ENCODE measurements at places on chromosomes 2 and 18.

GRCh38 chr2:149617476-149617875 lies 29.9 kb upstream of the MMADHC start:
- DNase-seq, result no peak

- peak; percentile 6 for DNase-seq
Measured at GRCh38 chr2:44120428-44120827, 48.2 kb upstream of the PPM1B start.

GRCh38 chr2:203973000-203973399 lies 36.4 kb downstream of the ICOS start:
- DNase-seq, result no peak

- DNase-seq, result no peak
Measured at GRCh38 chr2:200406379-200406778, 99.9 kb downstream of the SPATS2L start.

DNA sequence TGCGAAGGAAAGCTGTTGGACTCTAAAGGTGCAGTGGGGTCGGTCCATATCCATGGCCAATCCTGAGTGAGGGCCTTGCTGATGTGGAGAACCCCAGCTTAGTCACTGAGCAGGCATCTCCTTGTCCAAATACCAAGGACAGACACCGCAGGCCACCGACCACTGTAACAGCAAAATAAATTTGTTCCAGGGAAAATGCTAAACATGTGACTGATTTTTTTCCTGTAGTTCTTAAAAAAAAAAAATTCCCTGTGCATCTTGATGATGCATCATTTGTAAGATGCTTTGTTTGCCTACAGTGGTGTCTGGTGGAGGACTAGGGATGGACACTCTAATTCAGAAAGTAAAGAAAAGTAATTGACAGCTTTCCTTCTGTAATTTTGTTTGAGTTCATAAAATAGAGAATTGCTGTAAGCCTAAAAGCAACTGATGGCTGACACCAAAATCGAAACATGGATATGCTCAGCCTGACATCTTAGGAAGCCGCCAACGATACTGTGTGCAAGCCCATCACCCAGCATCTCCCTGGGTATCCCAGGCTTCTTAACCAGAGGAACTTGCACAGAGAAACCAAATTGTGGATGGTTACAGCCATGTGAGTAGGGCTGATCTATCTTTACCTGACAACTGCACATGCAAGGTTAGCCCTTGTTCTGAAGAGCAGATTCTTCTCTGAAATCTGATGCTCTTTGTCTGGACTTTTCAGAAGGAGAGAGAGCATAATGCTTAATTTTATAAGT lies 188.6 kb downstream of the ARL4C start:
- DNase-seq, result no peak

GRCh38 chr2:42819160-42819559 lies 26.8 kb upstream of the HAAO start:
- no peak for DNase-seq

- DNase-seq, result no peak
Measured at GRCh38 chr2:165251366-165251765, 12.2 kb downstream of the SCN2A start.

DNA sequence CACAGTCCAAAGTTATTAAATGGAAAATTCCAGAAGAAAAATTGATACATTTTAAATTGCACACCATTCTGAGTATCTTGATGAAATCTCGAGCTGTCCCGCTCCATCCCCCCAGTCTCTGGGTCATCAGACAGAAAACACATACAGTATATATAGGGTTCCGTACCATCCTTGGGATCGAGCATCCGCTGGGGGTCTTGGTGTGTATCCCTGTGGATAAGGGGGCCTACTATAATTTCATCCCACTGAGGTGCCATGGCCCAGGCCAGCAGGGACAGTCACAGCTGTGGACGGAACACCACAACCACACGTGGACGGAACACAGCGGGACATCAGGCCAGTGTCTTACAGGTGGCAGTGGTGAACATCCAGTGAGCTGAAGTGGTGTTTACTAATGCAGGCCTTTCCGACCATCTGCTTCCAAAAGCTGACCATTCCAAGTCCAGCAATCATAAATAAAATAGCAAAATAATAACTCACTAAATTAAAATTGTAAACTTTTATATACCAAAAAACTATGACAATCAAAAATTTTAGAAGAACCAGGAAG lies 14.0 kb downstream of the TWIST2 start:
- no peak for DNase-seq

DNA sequence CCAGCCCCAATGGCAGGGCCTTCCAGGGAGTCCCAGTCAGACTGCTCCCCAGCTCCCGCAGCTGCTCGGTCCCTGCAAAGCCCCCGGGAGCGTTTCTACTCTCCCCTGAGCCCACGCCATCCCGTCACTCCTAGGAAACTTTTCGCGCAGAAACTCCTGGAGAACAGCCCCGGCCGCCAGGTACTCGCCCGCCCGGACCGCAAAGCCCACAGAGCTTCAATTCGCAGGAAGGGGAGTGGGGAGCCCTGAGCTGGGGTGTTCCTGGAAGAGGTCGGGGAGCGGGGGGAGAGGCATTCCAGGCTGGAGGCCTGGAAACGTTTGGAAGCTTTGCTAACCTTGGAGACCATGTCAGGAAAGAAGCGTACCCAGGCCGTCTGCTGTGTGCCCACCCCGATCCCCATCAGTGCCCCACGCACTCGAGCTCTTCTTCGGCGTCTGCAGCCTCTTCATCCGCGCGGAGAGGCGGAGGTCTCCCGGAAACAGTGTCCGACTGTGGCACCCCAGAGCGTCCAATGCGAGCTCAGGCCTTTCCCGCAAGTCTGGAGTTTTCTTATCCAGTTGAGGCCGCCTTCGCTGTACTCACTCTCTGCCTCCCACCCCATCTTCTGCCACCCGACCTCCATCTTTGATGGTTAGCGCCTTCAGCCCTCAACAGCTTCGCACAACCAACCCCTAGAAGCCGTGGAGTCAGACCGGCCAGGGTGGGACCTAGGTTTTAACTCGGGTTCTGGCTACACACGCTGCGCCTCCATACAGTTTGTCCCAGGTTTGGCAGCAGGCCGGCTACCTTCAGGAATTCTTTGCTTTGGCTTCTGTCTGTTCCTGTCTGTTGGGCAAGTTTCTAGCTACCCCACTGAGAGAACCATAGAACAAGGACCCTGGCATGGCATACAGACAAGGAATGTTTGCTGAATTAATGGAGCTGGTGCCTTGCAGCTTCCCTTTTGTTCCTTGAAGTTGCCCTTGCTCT lies 3.7 kb downstream of the PCGF1 start:
- no peak for DNase-seq

DNA sequence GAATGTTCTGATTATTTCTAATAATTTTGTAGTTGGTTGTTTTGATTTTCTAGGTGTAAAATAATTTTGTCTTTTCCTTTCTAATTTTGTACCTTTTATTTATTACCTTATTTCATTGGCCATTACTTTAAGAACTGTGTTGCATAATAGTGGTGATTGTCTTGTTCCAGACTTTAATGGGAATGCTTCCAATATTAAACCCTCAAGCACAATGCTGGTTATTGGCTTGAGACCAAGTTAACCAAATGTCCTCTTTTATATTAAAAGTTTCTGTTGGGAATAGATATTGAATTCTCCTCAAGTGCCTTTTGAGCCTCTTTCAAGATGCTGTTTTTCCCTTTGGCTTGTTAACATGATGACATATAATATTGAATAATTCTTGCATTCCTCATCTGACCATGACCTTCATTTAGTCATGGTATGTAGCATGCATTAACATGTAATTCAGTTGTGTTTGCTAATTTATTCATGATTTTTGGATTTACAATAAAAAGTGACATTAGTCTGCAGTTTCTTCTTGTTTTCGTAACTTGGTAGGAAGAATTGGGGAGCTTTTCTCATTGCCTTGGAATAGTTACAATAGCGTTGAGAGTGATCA lies 141.7 kb downstream of the DIS3L2 start:
- DNase-seq, result no peak

DNA sequence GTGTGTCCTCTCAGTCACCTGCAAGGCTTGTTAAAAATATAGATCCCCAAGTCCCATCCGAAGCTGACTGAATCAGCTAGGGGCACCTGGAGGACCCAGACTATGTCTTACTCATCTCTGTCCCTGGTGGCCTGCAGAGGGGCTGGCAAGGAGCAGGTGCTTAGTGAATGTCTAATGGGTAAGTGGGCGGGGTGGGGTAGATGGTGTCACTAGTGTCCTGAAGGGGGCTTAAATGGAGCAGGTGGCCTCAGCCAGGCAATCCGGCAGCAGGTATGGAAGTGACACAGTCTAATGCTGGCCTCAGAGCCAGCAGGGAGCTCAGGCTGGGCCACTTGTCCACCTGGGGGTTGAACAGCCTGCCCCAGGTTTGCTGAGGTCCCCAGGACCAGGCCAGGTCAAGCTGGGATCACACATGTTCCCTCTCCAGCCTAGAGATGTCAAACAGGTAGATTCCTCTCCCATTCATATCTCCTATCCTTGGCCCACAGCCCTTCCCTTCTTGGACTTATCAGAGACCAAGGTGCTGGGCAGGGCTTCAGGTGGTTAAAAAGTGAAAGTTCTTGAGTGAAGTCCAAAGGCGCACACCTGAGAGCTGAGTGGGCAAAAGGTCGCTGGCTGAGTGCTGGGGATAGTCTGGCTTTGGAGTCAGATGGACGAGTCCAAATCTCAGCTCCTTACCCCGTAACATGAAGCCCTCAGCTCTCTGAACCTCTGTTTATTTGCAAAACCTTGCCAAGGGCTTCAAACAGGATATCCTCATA lies 1.7 kb downstream of the STEAP3 start:
- no peak for DNase-seq

GRCh38 chr2:36569267-36569856 lies 28.6 kb downstream of the FEZ2 start:
- DNase-seq, result no peak

- DNase-seq, result no peak
Measured at GRCh38 chr2:241091201-241091600, 10.9 kb downstream of the MTERF4 start.

- DNase-seq, result no peak
Measured at GRCh38 chr2:232493701-232494474, 6.3 kb upstream of the ECEL1 start.

- no peak for DNase-seq
Measured at GRCh38 chr18:70135604-70136003, 69.9 kb downstream of the RTTN start.

- no peak for DNase-seq
Measured at GRCh38 chr2:216516730-216517350, 18.2 kb downstream of the RPL37A start.

GRCh38 chr2:4962419-4962818 lies 729.8 kb upstream of the SOX11 start:
- DNase-seq, result no peak

- no peak for DNase-seq
Measured at GRCh38 chr2:86022661-86023365, 82.9 kb downstream of the POLR1A start.

DNA sequence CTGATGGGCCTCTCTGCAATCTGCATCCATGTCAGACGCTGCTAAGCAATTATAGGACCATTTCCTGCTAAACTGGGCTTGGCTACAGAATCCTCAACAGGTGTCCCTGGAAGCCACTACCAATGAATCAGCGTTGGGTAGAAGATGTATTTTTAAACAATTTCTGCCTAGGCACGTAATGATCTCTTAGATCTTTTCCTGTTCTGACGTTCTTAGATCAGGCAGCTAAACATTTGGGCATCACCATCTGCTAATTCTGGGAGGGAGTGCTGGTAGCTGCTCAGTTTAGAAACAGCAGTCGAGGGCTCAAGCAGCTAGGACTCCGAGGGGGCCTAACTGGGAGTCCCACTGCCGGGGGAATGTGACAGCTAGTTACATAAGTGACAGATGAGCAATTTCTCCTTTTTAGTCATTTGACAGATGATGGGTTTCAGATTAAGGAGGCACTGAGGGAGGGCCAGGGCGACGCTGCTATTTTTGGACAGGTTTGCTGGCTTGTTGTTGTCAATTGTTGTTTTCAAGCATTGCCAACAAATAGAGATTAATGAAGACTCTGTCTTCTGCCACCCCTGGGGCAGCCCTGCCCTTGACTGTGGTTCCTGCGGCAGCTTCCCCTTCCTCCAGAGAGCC lies 92.7 kb downstream of the MRO start:
- DNase-seq, result no peak

- DNase-seq, result no peak
Measured at GRCh38 chr2:204260162-204260877, 285.0 kb upstream of the PARD3B start.

- no peak for DNase-seq
Measured at GRCh38 chr2:39816845-39817244, 37.8 kb upstream of the THUMPD2 start.

- DNase-seq, result no peak
Measured at GRCh38 chr2:236550290-236550689, 19.3 kb upstream of the ACKR3 start.

DNA sequence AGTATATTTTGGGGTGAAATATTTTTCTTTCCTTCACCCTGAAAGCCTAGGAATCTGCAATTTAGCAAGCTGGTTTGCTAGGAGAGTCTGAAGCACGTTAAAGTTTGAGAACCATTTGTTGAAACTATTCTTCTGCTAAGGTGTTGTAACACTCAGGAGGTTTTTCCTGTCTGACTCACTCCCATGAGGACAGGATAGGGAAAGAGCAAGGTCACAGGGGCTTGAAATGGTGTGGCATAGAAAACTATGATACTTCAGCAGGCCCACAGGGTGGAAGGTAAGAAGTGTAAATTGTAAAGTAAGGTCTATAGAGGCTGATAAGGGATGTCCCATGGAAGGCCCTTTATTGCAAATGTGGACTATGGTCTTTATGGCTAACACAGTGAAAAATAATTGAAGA lies 177.7 kb upstream of the ZC3H15 start:
- no peak for DNase-seq

GRCh38 chr18:49854681-49855080 lies 41.3 kb upstream of the ACAA2 start:
- DNase-seq, result no peak

DNA sequence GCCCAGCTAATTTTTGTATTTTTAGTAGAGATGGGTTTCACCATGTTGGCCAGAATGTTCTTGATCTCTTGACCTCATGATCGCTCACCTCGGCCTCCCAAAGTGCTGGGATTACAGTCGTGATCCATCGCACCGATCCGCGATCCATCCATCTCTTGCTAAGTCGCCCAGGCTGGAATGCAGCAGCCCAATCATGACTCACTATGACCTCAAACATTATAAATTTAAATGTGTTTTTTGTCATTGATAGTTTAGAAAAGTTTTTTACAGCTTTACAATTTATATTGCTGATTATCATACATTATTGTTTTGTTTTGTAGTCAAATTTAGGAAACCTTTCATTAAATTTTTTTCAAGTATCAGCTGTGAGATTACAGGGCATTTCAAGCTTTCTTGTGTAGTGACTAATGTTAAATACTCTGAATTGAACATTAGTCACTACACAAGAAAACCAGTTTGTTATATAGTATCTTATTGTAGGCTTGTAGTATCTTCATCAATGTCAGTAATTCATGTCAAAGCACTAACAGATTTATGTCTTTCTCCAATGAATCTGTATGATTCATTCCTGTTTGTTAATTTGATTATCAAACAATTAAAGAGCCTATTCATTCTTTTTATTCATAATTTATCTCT lies 37.5 kb downstream of the NR4A2 start:
- no peak for DNase-seq

All from activated T-helper 1 cell treated with anti-CD3 and anti-CD28 coated beads, Interleukin-2, amount 50 U/mL, for 16 hours (primary cell).